ENCODE measurements at places on chromosomes 1 and 21.

DNA sequence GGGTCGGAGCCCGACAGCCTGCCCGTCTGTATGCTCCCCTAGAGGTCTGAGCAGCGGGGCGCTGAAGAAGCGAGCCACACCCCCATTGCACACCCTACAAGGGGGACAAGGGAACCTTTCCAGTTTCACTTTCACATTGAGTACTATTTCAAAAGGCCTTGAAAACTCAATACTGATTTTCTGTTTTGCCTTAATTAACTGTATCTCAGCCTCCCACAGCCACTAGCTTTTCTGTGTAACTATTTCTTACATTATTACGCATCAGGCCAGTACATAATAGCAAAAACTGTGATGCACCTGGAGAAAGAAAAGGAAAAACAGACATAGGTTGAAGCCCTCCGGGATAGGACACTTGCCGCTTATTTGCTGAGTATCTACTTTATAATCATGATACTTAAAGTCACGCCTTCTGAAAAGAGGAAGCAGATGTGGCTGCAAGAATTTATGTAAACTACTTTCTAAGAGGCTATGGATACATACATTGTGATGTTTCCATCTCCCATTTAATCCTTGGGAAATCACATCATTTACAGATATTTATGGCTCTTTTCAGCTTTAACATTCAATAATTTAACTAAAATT lies 1719.5 kb downstream of the MRPL39 start:
- H3K36me3 ChIP-seq = no peaks in the 10 kb centered on the region
- no peak for DNase-seq
- H3K4me1 ChIP-seq = no peaks in the 10 kb centered on the region
- no peak overlapping the region for H3K27ac ChIP-seq
- H3K4me3 ChIP-seq = no peak overlapping the region
- no peaks in the 10 kb centered on the region for H3K27me3 ChIP-seq

DNA sequence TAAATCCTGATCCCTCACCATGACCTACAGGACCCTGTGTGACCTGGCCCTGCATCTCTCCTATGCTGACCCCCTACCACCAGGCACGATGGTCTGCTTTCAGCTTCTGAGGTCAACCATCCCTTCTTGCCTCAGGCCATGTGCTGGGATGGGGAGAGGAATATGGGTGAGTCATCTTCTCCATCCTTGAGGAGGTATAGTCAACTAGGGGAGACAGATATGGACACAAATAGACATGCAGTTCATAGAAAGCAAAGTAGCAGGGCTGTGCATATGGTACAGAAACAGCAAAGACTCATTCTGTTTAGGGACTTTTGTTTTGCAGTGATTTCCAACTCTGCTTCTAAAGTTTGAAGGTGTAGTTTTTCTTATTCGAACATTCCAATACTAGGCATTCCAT lies 250.8 kb upstream of the FGGY start:
- no peaks in the 10 kb centered on the region for H3K27me3 ChIP-seq
- no peak overlapping the region for H3K27ac ChIP-seq
- DNase-seq = no peak
- no peak overlapping the region for H3K4me3 ChIP-seq

- H3K27ac ChIP-seq = no peak overlapping the region
- no peaks in the 10 kb centered on the region for H3K36me3 ChIP-seq
- DNase-seq = no peak
- H3K4me3 ChIP-seq = no peak overlapping the region
- no peaks in the 10 kb centered on the region for H3K27me3 ChIP-seq
These were observed 4.8 kb downstream of the FASLG start for GRCh38 chr1:172663732-172664131.

DNA sequence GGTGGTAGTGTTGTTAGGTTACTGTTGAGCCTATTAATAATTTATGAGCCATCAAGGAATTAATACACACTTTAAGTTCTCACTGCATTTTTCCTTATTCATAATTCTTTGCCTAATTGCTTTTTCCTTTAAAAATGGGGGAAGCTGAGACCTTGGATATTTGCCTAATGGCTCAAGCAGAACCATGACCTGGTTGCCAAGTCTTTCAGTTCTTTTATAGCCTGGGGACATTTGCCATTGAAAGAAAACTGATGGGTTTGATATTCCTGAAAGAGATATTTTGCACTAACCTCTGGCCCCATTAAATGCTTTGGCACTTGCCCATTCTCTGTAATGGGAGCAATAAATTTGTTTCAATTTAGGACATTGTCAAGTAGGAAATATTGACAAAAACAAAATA lies 18.5 kb upstream of the LRRC53 start:
- no peaks in the 10 kb centered on the region for H3K4me1 ChIP-seq
- H3K4me3 ChIP-seq = no peak overlapping the region
- no peaks in the 10 kb centered on the region for H3K27me3 ChIP-seq
- H3K27ac ChIP-seq = no peak overlapping the region
- H3K36me3 ChIP-seq = no peaks in the 10 kb centered on the region

GRCh38 chr1:111320066-111320879 lies 29.6 kb downstream of the CHIA start:
- no peaks in the 10 kb centered on the region for H3K4me1 ChIP-seq
- H3K36me3 ChIP-seq = no peaks in the 10 kb centered on the region
- DNase-seq = no peak

DNA sequence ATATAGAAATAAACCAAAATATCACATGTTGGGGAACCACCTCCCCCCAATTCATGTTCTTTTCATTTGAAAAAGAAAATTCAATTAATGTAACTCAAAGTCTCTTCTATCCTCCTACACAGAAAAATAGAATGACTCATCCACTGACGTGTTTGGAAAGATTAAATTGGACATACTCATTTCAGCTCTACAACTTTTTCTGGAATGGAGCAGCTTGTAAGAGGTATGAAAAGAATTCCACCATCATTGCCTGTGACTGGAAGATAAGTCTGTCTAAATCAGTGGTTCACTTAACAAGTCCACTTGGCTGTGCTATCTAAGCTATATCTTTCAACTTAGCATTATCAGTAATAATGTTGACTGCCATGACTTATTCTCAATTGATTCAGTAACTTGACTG lies 702.3 kb downstream of the BRINP3 start:
- H3K36me3 ChIP-seq = no peaks in the 10 kb centered on the region
- H3K27ac ChIP-seq = no peak overlapping the region
- H3K4me1 ChIP-seq = no peaks in the 10 kb centered on the region
- H3K4me3 ChIP-seq = no peak overlapping the region
- DNase-seq = no peak

GRCh38 chr1:172002725-172003345 lies 161.5 kb downstream of the DNM3 start:
- H3K27me3 ChIP-seq = no peaks in the 10 kb centered on the region
- H3K27ac ChIP-seq = no peak overlapping the region
- no peak overlapping the region for H3K4me3 ChIP-seq
- H3K36me3 ChIP-seq = no peaks in the 10 kb centered on the region
- DNase-seq = no peak

DNA sequence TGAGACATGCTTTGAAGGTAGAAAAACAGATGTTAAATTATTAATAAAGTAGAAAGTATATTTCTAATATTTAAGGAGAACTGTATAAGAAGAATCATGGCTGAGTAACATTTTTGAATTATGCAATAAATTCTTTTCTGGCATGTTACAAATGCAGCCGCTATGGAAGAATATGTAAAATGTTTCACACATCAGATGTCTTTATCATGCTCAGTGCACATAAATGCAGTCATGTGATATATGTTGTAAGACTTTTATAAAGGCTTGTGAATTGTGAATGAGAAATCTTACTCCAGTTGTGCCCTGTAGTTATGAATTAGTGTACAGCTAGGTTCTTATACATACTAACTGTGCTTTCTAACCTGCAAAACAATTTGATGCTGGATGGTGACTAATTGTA lies 53.5 kb downstream of the LRRC8B start:
- H3K4me1 ChIP-seq = peaks cover 2% of the 10 kb centered on the region
- no peak for DNase-seq
- H3K27me3 ChIP-seq = no peaks in the 10 kb centered on the region
- peaks cover 17% of the 10 kb centered on the region for H3K36me3 ChIP-seq

DNA sequence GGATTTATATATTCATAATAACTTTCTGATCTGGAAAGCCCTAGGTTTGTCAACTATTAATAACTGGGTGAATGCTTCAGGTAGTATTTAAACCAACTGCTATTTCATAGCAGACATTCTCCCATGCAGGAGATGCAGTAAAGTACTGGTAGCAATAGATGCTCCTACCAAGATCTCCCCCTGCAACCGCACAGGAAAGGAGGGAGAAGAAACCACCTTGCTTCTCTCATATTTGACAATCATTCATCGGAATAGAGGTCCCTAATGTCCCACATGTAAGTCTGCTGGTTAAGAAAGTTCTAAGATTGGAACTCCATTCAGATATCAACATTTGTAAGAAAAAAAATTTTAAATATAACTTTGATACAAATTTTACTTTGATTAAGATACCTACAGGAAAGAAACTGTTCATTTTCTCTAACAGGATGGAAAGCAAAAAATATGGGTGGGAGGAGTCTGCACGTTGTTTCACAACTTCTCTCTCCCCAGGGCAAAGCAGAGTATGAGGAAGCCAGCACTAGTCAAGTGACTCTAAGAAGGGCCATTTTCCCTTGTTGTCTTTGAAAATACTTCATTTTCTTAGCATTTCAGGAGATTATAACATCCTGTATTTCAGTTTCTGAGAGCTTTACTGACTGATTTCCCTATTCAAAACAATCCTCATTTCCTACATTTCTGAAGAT lies at the start of gene PYHIN1:
PYHIN1 (plus strand) TSS at position 498 of the 683 bp plus-strand sequence. CDS start 5,359 bp downstream, outside the sequence.
- no peak for DNase-seq
- no peak within 1 kb of the TSS for H3K27ac ChIP-seq
- no peaks in the 10 kb centered on the region for H3K27me3 ChIP-seq
- H3K36me3 ChIP-seq = no peaks in the 10 kb centered on the region
- no peaks in the 10 kb centered on the region for H3K4me1 ChIP-seq

- H3K36me3 ChIP-seq = no peaks in the 10 kb centered on the region
- no peak overlapping the region for H3K27ac ChIP-seq
- H3K4me1 ChIP-seq = peaks cover 8% of the 10 kb centered on the region
- H3K4me3 ChIP-seq = no peak overlapping the region
- no peaks in the 10 kb centered on the region for H3K27me3 ChIP-seq
These were observed 19.5 kb downstream of the SUSD4 start for GRCh38 chr1:223344491-223344890.

DNA sequence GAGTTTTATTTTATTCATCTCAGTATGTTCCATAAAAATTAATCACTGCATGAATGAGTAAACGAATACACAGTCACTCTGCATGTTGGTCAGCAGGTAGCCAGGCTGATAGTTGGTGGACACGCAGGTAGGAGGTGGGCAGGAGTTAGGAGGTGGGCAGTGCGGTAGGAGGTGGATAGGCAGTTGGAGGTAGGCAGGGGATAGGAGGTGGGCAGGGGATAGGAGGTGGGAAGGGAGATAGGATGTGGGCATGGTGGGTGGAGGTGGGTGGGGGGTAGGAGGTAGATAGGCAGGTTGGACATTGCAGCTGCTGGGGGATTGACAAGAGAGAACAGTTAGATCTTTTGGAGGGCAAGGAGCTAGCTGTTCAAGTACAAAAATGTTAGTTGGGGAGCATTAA lies 322.7 kb downstream of the PTPRU start:
- no peak overlapping the region for H3K27ac ChIP-seq
- peaks cover 3% of the 10 kb centered on the region for H3K27me3 ChIP-seq

DNA sequence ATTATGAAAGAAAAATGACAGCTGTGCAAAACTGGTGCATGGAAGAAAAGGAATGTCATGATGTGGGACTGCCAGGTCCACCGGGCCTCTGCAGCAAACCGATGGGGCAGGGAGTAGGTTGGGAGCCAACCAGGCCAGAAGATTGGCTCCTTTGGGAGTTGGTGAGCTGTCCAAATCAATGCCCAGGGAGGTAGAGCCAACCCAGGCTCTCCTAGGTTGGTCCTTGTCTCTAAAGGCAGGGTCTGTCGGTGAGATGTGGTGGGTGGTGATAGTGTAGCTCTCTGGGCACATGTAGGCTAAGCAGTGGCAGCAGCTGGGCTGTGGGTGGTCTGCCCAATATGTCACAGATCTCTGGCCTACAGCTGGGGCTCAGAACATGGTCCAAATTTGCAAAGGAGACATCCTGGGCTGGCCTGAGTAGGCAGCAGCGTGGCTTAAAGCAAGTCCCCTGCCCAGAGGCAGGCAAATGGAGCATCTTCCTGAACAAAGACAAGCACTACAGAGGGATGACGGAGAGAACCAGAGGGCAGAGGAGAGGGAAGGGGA lies 61.2 kb upstream of the PRDX6 start:
- no peaks in the 10 kb centered on the region for H3K27me3 ChIP-seq
- no peak for DNase-seq
- H3K4me1 ChIP-seq = peaks cover 7% of the 10 kb centered on the region
- no peak overlapping the region for H3K4me3 ChIP-seq
- H3K27ac ChIP-seq = no peak overlapping the region

DNA sequence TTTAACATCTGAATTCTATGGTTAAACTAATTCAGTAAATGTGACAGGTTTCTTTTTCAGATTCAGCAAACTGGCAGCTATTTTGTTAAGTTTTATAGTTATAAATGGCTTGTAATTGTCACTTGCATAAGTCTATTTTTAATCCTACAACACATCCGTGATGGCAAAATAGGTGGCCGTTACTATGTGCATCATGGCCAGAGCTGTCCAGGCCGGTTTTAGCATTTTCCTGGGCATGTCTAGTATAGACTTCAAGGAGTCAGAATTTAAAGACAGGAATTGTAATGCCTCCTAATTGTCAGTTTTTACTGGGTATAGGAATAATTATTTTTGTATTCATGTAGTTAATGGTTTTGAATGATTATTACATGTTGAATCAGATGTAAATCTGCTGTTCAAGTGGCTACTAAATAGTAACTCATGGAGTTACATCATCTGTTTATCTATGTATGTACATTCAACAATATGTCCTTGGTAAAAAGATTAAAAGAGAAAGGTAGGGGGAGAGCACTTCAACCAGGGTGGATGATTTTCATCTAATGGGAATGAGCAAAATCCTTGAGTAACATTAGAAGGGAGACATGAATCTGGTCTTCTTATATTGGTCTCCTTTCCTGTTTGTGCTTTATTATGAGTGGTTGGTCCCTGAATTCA lies 3.2 kb upstream of the B3GALT2 start:
- no peaks in the 10 kb centered on the region for H3K27me3 ChIP-seq
- H3K4me1 ChIP-seq = peaks cover 27% of the 10 kb centered on the region
- peaks cover 5% of the 10 kb centered on the region for H3K36me3 ChIP-seq
- H3K27ac ChIP-seq = no peak overlapping the region

GRCh38 chr21:21003701-21004100 lies 5.5 kb downstream of the NCAM2 start:
- no peak overlapping the region for H3K4me3 ChIP-seq
- no peak for DNase-seq
- H3K27ac ChIP-seq = no peak overlapping the region
- H3K4me1 ChIP-seq = peaks cover 5% of the 10 kb centered on the region
- no peaks in the 10 kb centered on the region for H3K27me3 ChIP-seq

GRCh38 chr21:36966066-36966820 lies at the start of gene HLCS:
Gene HLCS (minus strand): TSS chr21:36966669. CDS start chr21:36966638, 31 bp downstream.
- peak within 1 kb of the TSS; percentile 74 for H3K27ac ChIP-seq
- H3K4me1 ChIP-seq = peaks cover 5% of the 10 kb centered on the region
- H3K36me3 ChIP-seq = peaks cover 6% of the 10 kb centered on the region
- no peaks in the 10 kb centered on the region for H3K27me3 ChIP-seq
- peak within 1 kb of the TSS; percentile 85 for H3K4me3 ChIP-seq
- peak; percentile 78 for DNase-seq

GRCh38 chr21:35927262-35927661 lies 133.1 kb downstream of the SETD4 start:
- H3K4me3 ChIP-seq = no peak overlapping the region
- DNase-seq = no peak

All from suprapubic skin (tissue), 4 donors.